ENCODE measurements at places on chromosomes 1 and 21. TPM values are rescaled to one million over a fixed set of nuclear protein-coding genes. Genes with fewer than 3 reads are reported as not detected.

Gene SPRR1B
- 0.75 TPM for total RNA-seq

Gene VSIG8
- not detected for total RNA-seq

Gene SPATC1L
- total RNA-seq, result 15.6 TPM

Gene DPYD
- total RNA-seq, result 5.1 TPM

Gene DNAJC28
- 0.92 TPM for total RNA-seq

Gene LCE3E
- not detected for total RNA-seq

Gene PSMD4
- total RNA-seq, result 213 TPM

Gene AMIGO1
- total RNA-seq, result 0.92 TPM

Gene HAPLN2
- not detected for total RNA-seq

Gene S100A11
- 947 TPM for total RNA-seq

Gene FCGR3B
- not detected for total RNA-seq

Gene RHD
- not detected for total RNA-seq

Gene AADACL3
- not detected for total RNA-seq

Gene PTPN22
- 0.07 TPM for total RNA-seq

Gene VTCN1
- total RNA-seq, result 4.3 TPM

Gene MMEL1
- total RNA-seq, result not detected

Gene THRAP3
- 62.9 TPM for total RNA-seq

Gene BRDT
- not detected for total RNA-seq

Gene GREM2
- total RNA-seq, result not detected

Gene GSTM5
- not detected for total RNA-seq

Gene ATP1A4
- total RNA-seq, result not detected

Gene YTHDF2
- total RNA-seq, result 76.0 TPM

Gene NAXE
- 124 TPM for total RNA-seq

Gene UBXN10
- total RNA-seq, result 0.14 TPM

Gene SPRR2F
- total RNA-seq, result not detected

Gene KIAA1614
- total RNA-seq, result 5.1 TPM

Gene SIM2
- 22.3 TPM for total RNA-seq

Gene PCBP3
- total RNA-seq, result 1.4 TPM

Gene MNDA
- total RNA-seq, result not detected

Gene TSTD1
- 148 TPM for total RNA-seq

Gene ZNF593OS
- not detected for total RNA-seq

Gene CFHR4
- total RNA-seq, result not detected

Gene CD84
- not detected for total RNA-seq

Gene CHI3L1
- 0.86 TPM for total RNA-seq

Gene SPATA46
- not detected for total RNA-seq

Gene SH2D2A
- 3.5 TPM for total RNA-seq

Gene ATAD3C
- total RNA-seq, result 0.36 TPM

Gene GPR61
- not detected for total RNA-seq

Gene CBS
- total RNA-seq, result 65.7 TPM

Gene C8B
- total RNA-seq, result not detected

Gene FNBP1L
- 37.6 TPM for total RNA-seq

Gene TEX38
- not detected for total RNA-seq

Gene IVNS1ABP
- 75.6 TPM for total RNA-seq

Gene MEGF6
- total RNA-seq, result 33.3 TPM
